ENCODE measurements at places on chromosomes 6 and 20. TPM values are rescaled to one million over a fixed set of nuclear protein-coding genes. Genes with fewer than 3 reads are reported as not detected.

- no peak overlapping the region for H3K4me3 ChIP-seq
- no peak for DNase-seq
Observed at GRCh38 chr20:43774754-43775153, 48.0 kb upstream of the GTSF1L start.

DNA sequence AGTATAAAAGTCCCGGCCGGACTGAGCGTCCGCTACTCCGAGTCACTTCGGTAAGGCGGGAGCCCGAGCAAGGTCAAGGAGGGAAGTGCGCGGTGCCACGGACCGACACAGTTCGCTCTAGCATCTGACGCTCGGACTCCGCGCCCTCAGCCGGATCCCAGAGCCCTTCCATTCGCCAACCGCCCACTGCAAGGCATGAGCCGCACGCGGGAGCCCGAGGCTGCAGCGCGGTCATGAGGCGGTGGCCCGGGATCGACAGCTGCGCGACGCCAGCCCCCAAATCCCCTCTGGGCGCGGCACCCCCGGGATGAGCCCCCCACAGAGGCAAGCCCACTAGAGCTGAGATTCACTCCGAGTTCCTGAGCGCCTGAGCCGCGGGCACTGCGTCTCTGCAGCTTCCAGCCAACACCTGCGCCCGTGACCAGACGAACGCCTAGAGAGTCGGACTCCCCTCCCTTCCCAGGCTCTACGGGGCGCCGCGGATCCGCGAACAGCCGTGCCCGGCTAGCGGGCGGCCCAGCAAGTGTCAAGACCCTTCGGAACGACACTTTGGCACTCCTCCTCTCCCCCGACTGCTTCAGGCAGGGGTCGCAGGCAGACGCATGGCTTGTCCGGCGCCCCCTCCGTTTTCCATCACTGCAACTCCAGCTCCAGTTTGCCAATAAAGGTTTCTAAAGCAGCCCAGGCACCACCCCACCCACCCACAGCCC is 725 bp upstream of the ISM1 start:
- peak overlapping the region; percentile 12 for H3K4me3 ChIP-seq
- H3K27me3 ChIP-seq = peaks cover 20% of the 10 kb centered on the region
- no peak overlapping the region for H3K27ac ChIP-seq
- H3K36me3 ChIP-seq = no peaks in the 10 kb centered on the region

DNA sequence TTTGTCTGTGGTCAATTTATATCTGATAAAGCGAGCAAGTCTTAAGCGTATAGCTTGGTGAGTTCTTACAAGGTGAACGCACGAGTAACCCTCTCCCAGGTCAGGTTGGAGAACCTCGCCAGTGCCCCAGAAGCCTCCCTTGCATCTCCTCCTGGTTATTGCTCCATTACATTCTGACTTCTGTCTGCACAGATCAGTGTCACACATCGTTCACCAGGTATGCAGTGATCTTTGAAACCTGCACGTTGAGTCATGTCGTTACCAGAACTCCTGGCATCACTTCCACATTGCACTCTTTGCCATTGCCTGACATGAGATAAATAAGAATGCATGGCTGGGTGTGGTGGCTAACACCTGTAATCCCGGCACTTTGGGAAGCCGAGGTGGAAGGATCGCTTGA is 44.2 kb downstream of the AKAP12 start:
- peaks cover 5% of the 10 kb centered on the region for H3K4me1 ChIP-seq
- H3K36me3 ChIP-seq = no peaks in the 10 kb centered on the region
- no peak overlapping the region for H3K27ac ChIP-seq
- H3K4me3 ChIP-seq = no peak overlapping the region
- no peaks in the 10 kb centered on the region for H3K27me3 ChIP-seq

- no peak overlapping the region for H3K4me3 ChIP-seq
- H3K36me3 ChIP-seq = no peaks in the 10 kb centered on the region
- H3K4me1 ChIP-seq = no peaks in the 10 kb centered on the region
Observed at GRCh38 chr6:161141173-161141572, 132.7 kb downstream of the AGPAT4 start.

DNA sequence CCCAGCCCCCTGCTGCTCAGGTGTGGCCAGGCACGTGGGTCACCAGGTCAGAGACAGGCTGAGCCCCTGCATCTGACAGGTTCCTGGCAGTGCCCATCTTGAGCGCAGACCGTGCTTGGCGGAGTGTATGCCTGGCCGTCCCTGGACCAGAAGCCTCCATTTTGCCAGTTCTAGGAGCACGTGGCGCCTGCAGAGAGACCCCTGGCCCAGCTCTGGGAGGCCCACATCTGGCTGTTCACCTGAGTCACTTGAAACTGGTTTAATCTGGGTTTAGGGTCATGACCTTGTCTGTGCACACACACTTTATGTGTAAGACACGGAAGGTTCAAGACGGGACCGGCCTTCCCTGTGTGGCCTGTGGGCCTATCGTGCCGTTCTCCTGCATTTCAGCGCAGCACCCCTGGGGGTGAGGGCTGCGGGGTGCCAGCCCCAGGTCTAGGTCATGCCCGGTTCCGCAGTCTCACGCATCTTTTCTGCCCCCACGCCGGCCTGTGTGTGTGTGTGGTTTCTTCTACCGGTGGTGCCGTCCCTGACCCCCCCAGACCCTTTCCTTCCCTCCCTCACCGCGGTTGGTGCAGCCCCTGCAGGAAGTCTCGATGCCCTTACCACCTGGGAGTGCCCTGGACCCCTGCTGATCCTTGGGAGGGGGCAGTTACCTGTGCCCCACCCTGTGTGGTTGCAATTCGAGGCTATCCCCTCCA is 14.0 kb downstream of the SS18L1 start:
- DNase-seq = no peak
- H3K36me3 ChIP-seq = peaks cover 17% of the 10 kb centered on the region
- H3K27ac ChIP-seq = no peak overlapping the region
- H3K4me1 ChIP-seq = peaks cover 15% of the 10 kb centered on the region

GRCh38 chr6:169529931-169530751 is 171.7 kb downstream of the WDR27 start:
- H3K27me3 ChIP-seq = no peaks in the 10 kb centered on the region
- peak; percentile 24 for DNase-seq
- no peak overlapping the region for H3K4me3 ChIP-seq
- H3K4me1 ChIP-seq = no peaks in the 10 kb centered on the region
- no peak overlapping the region for H3K27ac ChIP-seq

DNA sequence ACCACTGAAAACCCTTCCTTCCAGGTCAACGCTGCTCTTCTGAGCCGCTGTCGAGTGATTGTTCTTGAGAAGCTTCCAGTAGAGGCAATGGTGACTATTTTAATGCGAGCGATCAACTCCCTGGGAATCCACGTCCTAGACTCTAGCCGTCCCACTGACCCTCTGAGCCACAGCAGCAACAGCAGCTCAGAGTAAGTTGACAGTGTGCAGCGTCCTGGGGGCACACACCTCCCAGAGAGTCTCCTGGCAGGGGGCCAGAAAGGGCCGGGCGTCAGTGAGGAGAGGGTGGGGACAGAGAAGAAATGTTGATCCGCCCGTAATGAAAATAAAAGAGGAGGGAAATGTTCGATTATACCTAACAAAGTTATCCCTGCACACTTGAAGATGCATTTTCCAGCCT is 5.0 kb downstream of the WRNIP1 start:
- DNase-seq = no peak
- H3K4me3 ChIP-seq = peak overlapping the region; percentile 26

- H3K36me3 ChIP-seq = peaks cover 16% of the 10 kb centered on the region
- peak overlapping the region; percentile 45 for H3K4me3 ChIP-seq
Observed at GRCh38 chr6:152378169-152378568, 259.0 kb downstream of the SYNE1 start.

GRCh38 chr6:141688916-141689315 is 443.8 kb upstream of the GJE1 start:
- H3K27ac ChIP-seq = no peak overlapping the region
- H3K4me1 ChIP-seq = no peaks in the 10 kb centered on the region
- H3K27me3 ChIP-seq = no peaks in the 10 kb centered on the region
- H3K4me3 ChIP-seq = no peak overlapping the region
- H3K36me3 ChIP-seq = no peaks in the 10 kb centered on the region
- no peak for DNase-seq

- peaks cover 8% of the 10 kb centered on the region for H3K36me3 ChIP-seq
- H3K27me3 ChIP-seq = no peaks in the 10 kb centered on the region
Observed at GRCh38 chr6:35357677-35358076, 15.3 kb downstream of the PPARD start.

DNA sequence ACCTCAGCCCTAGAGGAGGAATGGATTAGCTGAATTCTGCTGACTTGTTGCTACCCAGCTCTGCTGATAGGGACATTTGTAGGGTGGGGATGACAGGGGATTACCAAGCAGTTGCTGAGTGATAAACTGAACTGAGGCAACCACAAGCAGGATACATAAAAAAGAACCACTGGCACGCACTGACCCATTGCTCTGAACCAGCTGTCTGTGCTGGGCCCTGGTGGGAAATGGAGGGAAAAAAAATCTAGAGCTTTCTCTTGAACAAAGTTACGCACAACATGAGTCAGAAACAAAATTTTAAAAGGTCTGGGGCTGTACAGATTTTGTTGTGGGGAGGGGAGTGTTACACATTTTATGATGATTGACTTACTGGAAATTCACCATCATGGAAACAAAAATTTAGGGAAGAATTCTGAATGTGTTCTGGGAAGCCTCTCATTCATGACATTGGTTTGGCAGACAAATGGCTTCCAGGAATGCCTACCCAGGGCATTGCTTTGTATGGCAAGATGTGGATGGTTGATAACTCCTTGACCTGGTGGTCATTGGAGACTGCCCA is 37.7 kb downstream of the FOXO3 start:
- DNase-seq = no peak
- no peak overlapping the region for H3K4me3 ChIP-seq
- H3K36me3 ChIP-seq = no peaks in the 10 kb centered on the region
- H3K27ac ChIP-seq = peak overlapping the region; percentile 2

GRCh38 chr20:23437126-23437899 is 2.2 kb upstream of the CSTL1 start:
- H3K36me3 ChIP-seq = no peaks in the 10 kb centered on the region
- DNase-seq = no peak
- no peaks in the 10 kb centered on the region for H3K27me3 ChIP-seq
- no peak overlapping the region for H3K4me3 ChIP-seq

DNA sequence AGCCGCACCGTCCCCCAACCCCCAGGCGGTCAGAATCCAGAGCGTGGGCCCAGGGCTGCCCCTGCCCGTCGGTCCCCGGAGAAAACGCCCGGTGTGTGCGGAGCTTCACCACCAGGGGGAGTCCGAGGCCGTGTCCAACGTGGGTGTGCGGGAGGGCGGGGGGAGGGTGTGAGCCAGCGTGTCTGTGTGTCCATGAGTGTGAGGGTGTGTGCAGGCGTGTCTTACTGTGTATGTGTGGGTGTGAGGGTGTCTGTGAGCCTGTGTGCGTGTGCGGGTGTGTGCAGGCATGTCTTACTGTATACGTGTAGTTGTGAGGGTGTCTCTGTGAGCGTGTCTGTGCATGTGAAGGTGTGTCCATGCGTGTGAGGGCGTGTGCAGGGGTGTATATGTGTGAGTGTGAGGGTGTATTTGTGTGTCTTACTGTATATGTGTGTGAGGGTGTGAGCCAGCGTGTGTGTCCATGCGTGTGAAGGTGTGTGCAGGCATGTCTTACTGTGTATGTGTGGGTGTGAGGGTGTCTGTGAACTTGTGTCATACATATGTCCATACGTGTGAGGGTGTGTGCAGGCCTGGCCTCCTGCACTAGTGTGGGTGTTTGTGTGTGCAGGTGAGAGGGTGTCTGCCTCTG is 24.6 kb upstream of the GATA5 start:
- peak; percentile 76 for DNase-seq
- no peaks in the 10 kb centered on the region for H3K36me3 ChIP-seq
- no peak overlapping the region for H3K4me3 ChIP-seq
- H3K4me1 ChIP-seq = no peaks in the 10 kb centered on the region
- H3K27ac ChIP-seq = no peak overlapping the region
- H3K27me3 ChIP-seq = no peaks in the 10 kb centered on the region

GRCh38 chr6:106360989-106361430 is 493 bp downstream of the CRYBG1 start:
- H3K4me1 ChIP-seq = no peaks in the 10 kb centered on the region
- peak; percentile 59 for DNase-seq

GRCh38 chr6:36721369-36722140 is 23.9 kb downstream of the RAB44 start:
- DNase-seq = no peak
- no peak overlapping the region for H3K4me3 ChIP-seq
- no peaks in the 10 kb centered on the region for H3K27me3 ChIP-seq
- no peaks in the 10 kb centered on the region for H3K36me3 ChIP-seq
- H3K27ac ChIP-seq = no peak overlapping the region

DNA sequence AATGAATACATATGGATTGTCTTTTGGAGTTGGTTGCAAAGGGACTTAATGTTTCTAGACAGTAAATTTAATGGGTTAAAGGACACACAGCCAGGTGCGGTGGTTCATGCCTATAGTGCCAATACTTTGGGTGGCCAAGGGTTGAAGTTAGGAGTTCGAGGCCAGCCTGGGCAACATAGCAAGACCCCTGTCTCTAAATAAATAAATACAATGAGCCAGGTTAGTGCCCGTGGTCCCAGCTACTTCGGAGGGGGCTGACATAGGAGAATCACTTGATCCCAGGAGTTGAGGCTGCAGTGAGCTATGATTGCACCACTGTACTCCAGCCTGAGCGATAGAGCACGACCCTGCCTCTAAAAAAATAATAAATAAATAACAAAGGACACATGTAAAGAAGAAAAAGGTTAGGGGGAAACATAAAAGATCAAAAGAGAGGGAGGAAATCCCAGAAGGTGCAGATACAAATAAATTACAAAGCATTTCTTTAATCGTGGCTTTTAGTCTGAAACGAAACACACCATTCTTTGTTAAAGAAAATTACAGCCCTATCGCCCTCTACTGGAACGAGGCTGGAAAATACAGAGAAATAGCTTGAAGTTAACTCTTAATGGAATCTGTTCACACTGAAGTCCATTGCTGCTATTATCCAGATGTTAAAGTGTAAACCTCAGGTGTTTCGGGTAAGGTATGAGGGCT is 42.6 kb upstream of the SCML4 start:
- H3K4me1 ChIP-seq = no peaks in the 10 kb centered on the region
- no peak for DNase-seq

- no peaks in the 10 kb centered on the region for H3K27me3 ChIP-seq
- no peak overlapping the region for H3K4me3 ChIP-seq
- no peak for DNase-seq
- peaks cover 2% of the 10 kb centered on the region for H3K4me1 ChIP-seq
Observed at GRCh38 chr6:139960671-139961070, 586.2 kb upstream of the CITED2 start.

GRCh38 chr6:109511832-109512231 is 28.8 kb upstream of the ZBTB24 start:
- H3K27me3 ChIP-seq = no peaks in the 10 kb centered on the region
- H3K4me1 ChIP-seq = no peaks in the 10 kb centered on the region
- no peak overlapping the region for H3K4me3 ChIP-seq
- H3K27ac ChIP-seq = no peak overlapping the region

- H3K27ac ChIP-seq = no peak overlapping the region
- no peaks in the 10 kb centered on the region for H3K27me3 ChIP-seq
- DNase-seq = peak; percentile 50
- no peak overlapping the region for H3K4me3 ChIP-seq
- H3K4me1 ChIP-seq = no peaks in the 10 kb centered on the region
Observed at GRCh38 chr6:80638213-80639055, 532.0 kb downstream of the BCKDHB start.

GRCh38 chr20:23655491-23656211 is 17.9 kb upstream of the CST3 start:
- no peak overlapping the region for H3K27ac ChIP-seq
- H3K4me1 ChIP-seq = peaks cover 8% of the 10 kb centered on the region
- H3K27me3 ChIP-seq = no peaks in the 10 kb centered on the region
- DNase-seq = no peak
- no peaks in the 10 kb centered on the region for H3K36me3 ChIP-seq
- H3K4me3 ChIP-seq = no peak overlapping the region

Gene HLA-DPA1
- 200 TPM for total RNA-seq

Gene CST5
- not detected for total RNA-seq

Gene DEFB129
- not detected for total RNA-seq

Gene ME1
- total RNA-seq = 3.3 TPM

Gene DYNLT2
- total RNA-seq = 1.9 TPM

Gene KLHDC3
- total RNA-seq = 52.6 TPM

Gene POU3F2
- total RNA-seq = not detected
